ENCODE measurements at places on chromosomes 3 and 15.

DNA sequence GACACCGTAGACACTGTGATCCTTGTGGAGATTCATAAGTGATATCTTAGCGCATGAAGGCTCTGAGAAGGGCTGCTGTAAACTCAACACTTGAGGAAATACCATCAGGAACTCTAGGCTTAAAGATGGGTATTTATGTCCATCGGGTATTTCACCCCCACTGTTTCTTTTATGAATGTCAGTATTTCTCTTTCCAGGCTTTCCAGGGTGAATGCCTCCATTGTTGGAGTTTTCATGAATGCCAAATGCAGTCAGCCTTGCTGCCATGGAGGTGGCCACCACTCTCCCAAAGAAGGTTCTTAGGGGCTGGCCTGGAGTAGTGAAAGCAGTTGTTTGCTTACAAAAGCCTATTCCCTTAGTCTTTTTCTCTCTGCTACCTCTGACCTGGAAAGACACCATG lies 259.2 kb downstream of the SLCO3A1 start:
- DNase-seq = no peak

DNA sequence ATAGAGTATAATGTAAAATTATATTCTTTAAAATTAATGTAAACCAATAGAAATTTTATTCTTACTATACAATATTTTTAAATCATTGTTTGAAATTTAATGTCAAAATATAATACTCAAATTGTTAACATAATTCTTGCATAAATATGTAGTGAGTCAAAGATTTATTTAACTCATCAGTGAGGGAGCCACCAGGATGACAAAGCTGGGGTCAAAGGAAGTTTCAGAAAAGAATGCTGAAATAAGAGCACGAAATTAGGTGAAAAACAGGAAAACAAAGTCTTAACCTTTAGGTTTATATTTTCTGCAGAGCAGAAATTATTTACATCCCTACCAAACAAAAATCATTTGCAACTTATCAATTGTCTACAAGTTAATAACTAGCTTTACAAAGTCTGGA lies 74.1 kb downstream of the DIPK2A start:
- DNase-seq = no peak

- no peak for DNase-seq
Measured at GRCh38 chr3:141796081-141796888, 33.1 kb downstream of the GRK7 start.

DNA sequence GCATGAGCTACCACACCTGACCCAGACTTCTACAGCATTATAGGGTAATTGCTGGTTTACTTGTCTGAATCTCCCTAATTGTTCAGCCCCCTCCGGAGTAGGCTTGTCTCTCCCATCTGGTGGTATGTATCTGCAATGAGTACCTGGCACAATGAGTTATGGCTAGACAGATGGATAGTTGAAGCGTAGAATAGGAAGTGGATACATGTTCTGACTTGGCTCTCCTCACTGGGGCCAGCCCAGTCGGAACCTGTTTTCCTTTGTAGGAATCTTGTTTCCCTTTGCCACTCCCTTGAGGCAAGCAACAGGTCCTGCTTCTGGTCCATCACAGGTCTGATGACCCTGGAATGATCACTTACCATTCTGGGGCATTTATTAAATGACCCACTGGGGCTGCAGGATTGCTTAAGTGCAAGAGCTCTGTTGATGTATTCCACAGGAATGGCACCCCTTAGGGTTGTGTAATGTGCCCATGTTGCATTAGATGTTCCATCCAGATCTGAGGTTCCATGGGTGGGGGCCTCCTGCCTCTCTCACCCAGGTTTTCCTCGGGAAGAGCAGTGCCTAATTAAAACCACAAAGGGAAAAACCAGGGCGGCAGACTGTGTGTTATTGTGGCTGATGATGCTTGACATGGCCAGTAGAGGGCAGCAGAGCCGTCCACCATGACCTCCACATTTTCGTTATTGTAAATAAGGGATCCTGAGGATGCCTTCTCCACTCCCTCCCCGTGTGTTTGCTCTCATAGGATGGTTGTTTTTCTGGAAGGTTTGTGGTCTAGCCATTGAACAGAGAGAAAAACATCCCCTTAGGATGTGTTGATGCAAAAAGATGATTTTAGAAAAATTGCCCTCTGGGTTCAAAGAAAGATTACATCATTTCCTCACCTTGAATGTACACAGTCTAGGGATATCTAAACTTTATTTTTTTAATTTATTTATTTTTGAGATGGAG lies 58.0 kb downstream of the CMTM8 start:
- DNase-seq = peak; percentile 70

GRCh38 chr3:105868431-105868741 lies 426 bp downstream of the CBLB start:
- DNase-seq = peak; percentile 54

GRCh38 chr3:11779626-11780025 lies 67.1 kb downstream of the TAMM41 start:
- no peak for DNase-seq

DNA sequence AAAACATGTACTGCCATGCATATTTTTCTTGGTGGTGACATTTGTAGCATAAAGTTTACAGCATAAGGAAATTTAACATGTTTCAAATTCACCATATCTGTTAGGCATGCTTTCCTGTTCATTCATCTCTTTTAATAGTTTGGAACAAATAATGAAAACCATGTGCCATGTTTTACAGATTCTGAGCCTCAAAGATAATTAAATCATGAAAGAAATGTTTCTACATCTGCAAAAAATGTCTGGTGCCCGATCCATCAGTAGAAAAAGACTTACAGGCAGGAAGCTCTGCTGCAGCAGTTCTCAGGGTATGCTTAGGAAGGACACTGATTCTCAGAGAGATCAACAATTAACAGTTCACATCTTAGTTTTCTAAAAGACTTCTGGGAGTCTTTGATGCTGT lies 316.2 kb downstream of the IL5RA start:
- no peak for DNase-seq

- no peak for DNase-seq
Measured at GRCh38 chr3:69748503-69748902, 9.2 kb downstream of the MITF start.

- no peak for DNase-seq
Measured at GRCh38 chr3:72086743-72087087, 301.8 kb upstream of the PROK2 start.

- DNase-seq = no peak
Measured at GRCh38 chr15:98823616-98824015, 175.3 kb downstream of the IGF1R start.

DNA sequence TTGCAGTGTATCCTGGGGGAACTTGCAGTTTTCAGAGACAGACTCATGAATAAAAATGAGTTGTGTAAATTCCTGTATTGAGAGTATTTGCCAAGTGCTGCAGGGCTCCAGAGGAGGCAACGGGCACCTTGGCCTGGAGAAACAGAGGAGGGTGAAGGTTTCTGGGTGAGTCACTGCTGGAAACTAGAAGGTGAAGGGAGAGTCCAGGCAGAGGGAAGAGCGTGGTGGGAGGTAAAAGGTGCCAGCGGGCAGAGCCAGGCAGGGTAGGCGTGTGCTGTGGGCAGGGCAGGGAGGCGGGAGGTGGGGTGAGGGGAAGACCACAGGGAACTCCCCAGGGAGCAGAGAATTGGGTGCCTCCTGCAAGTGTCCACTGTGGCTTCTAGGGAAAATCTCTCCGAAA lies 120.8 kb downstream of the SLCO3A1 start:
- DNase-seq = peak; percentile 94

GRCh38 chr3:144294659-144295538 lies 323.3 kb downstream of the DIPK2A start:
- DNase-seq = no peak

GRCh38 chr15:75573648-75574384 lies 5.3 kb downstream of the PTPN9 start:
- no peak for DNase-seq

GRCh38 chr15:80608688-80609087 lies 86.4 kb upstream of the ABHD17C start:
- DNase-seq = peak; percentile 70

All from MCF 10A (cell line).